ENCODE measurements at places on chromosomes 1 and 21. TPM values are rescaled to one million over a fixed set of nuclear protein-coding genes. Genes with fewer than 3 reads are reported as not detected.

Gene SYT2
- 2.0 TPM for polyA plus RNA-seq

Gene TNFRSF8
- 0.50 TPM for polyA plus RNA-seq

Gene KCND3
- 1.9 TPM for polyA plus RNA-seq

Gene SPRR2G
- polyA plus RNA-seq, result not detected

Gene S100A8
- 17.4 TPM for polyA plus RNA-seq

Gene GPR37L1
- 0.07 TPM for polyA plus RNA-seq

Gene CD5L
- not detected for polyA plus RNA-seq

Gene RASAL2
- 18.5 TPM for polyA plus RNA-seq

Gene F13B
- polyA plus RNA-seq, result 0.72 TPM

Gene SLC30A2
- polyA plus RNA-seq, result 5.3 TPM

Gene FAM151A
- polyA plus RNA-seq, result 15.3 TPM

Gene MYBPH
- polyA plus RNA-seq, result 0.21 TPM

Gene ARHGAP29
- polyA plus RNA-seq, result 74.7 TPM

Gene MANEAL
- polyA plus RNA-seq, result 3.6 TPM

- no peak for DNase-seq
Observed at GRCh38 chr1:57422271-57423134, 1.4 kb downstream of the DAB1 start.

DNA sequence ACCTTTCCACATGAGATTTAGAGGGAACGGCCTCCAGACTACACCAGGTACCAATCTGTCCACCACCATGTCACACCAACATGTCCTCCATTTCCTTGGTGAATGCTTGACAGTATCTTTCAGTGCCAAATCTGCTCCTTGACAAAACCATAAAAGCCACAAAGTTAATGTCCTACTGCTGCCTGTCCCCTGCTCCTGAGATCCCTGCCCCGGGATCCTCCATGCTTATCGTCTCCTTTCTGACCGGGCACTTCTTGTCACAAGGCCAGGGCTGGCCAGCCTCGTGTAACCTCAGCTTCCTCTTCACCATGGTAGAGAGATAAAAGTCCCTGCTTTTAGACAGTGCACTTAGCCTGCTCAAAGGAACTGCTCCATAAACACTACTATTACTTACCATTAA, 136.2 kb downstream of the NAV1 start:
- DNase-seq, result no peak

GRCh38 chr21:45280969-45281368, 6.7 kb downstream of the POFUT2 start:
- DNase-seq, result no peak

GRCh38 chr1:161440312-161440894, 64.9 kb upstream of the FCGR2A start:
- no peak for DNase-seq

- DNase-seq, result no peak
Observed at GRCh38 chr1:47211796-47212269, 20.2 kb downstream of the TAL1 start.

DNA sequence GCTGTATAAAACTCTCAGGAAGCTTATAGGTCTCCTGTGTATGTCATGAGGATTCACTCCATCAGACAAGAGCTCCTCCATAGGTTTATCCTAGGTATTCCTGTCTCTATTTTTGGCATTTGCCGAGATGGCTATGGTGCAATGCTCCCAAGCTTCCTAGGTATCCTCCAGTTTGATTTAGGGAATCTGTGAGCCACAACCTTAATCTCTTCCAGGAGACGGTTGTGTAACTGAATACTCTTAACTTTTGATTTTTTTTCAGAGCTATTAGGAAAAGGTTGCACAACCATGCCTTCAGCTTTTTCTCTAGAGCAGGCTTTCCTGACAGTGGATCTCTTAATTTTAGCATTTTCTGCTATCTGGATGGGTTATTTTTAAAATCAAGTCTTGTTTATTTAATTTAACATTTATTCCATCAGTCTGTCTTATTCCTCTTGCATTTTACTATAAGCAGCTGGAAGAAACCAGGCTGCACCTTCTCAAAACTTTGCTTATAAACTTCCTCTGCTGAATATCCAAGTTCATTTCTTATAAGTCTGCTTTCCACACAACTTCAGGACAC, 69.4 kb upstream of the BACE2 start:
- no peak for DNase-seq

GRCh38 chr1:19429611-19430010, 55.7 kb downstream of the CAPZB start:
- no peak for DNase-seq

- no peak for DNase-seq
Observed at GRCh38 chr1:25888426-25888987, 13.0 kb upstream of the PAQR7 start.

DNA sequence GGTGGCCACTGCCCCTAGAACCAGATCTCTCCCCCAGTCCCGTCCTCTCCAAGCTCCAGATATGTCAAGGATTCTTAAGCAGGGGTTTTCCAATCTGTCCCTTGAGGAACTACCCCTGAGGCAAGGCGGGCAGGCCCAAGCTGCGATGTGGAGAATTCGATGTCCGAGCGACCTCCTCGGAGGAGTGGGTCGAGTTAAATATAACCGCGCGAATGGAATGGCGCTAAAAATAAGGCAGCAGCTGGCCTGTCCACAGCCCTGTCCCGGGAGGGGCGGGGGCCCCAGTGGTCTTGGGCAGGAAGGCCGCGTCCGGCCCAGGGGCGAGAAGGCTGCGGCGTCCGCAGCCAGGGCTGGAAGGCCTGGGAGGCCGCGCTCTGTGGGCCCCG, 5.8 kb upstream of the FOXD3 start:
- DNase-seq, result no peak

DNA sequence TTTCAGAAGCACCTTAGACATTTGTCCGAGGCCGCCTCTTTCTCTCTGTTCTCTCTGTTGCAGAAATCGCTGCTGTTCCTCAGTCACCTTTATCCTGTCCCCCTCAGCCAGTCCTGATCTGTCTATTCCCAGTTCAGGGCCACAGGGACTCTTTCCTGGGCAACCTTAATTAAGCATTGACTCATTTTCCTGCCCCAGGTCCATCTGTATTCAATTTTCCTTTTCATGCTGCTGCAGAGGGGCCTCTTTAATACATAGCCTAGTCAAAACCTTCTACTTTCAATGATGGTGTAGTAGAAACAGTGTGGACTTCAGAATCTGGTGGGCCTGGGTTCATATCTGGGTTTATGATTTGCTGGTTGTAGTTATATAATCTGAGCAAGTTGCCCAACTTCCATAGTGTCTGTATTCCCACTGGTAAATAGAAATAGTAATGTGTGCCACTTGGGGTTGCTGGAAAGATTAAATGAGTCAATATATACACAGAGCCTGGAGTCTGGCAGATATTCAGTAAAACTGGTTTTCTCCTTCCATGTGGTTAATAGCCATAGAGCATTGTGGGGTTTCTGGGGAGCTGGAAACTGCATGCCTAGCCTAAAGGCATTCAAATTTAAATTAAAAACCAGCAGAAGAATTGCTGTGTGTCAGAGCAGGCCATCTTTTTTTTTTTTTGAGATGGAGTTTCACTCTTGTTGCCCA, 4.5 kb downstream of the TRAF5 start:
- DNase-seq, result no peak

GRCh38 chr1:214833178-214833756, 230.3 kb downstream of the CENPF start:
- no peak for DNase-seq

DNA sequence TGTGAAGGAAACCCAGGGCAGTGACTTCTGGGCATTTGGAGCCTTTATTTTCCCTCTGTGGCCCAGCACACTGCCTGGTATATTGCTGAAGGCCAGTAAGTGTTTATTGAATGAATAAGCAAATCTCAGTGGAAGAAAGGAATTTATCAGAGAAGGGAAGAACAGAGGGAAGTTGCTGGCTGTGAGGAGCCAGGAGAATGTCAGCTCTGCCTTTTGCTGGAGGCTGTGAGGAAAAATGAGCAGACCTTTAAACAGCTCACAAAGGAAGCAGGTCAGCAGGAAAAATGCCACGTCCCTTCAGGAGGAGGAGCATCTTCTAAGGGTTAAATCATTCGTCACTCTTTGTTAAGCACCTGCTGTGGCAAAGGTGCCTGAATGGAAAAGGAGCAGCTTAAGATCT, 75.9 kb downstream of the GIPC2 start:
- DNase-seq, result no peak

GRCh38 chr1:12577020-12577419, 41.0 kb downstream of the DHRS3 start:
- DNase-seq, result no peak

GRCh38 chr1:93720956-93721626, 39.5 kb upstream of the BCAR3 start:
- DNase-seq, result no peak

GRCh38 chr1:10631811-10632593, 157.3 kb downstream of the PEX14 start:
- no peak for DNase-seq

GRCh38 chr1:167683641-167684502, 37.9 kb upstream of the MPZL1 start:
- no peak for DNase-seq

GRCh38 chr1:17176306-17177061, 28.4 kb upstream of the PADI1 start:
- DNase-seq, result no peak

DNA sequence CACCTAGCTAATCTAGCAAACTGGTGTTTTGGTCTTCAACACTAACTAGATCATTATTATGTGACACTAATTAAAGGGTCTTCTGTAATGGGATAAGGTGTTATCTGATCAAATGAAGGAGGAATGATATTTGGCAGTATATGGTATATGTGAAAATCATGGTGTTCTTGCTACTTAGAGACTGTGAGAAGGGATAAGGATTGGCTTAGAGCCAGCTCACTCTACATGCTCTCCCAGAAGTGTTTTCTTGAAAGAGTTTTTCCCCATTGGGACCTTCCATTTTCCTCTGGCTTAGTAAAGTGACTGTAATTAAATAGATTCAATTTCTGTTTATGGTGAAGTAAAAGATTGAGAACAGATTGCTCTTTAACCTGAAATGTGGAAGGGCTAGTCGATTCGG, 71.2 kb upstream of the RGL1 start:
- DNase-seq, result no peak

DNA sequence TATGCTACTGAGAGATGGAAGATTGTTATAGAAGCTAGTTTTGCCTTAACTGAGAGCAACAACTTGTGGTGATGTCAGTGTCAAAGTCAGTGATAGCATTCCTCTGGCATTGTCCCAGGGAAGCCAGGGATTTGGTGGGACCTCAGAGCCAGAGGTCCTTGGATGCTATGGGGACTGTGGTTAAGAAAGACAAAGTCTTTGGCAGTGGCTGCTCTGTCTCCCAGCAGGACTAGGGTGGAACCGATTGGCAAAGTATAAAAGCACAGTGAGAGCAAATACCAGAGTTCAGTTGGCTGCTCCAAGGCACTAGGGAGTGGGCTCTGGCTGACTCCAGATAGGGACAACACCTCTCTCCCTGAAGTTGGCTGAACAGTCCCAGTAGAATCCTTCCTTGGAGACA, 104.8 kb downstream of the GDAP2 start:
- DNase-seq, result no peak

DNA sequence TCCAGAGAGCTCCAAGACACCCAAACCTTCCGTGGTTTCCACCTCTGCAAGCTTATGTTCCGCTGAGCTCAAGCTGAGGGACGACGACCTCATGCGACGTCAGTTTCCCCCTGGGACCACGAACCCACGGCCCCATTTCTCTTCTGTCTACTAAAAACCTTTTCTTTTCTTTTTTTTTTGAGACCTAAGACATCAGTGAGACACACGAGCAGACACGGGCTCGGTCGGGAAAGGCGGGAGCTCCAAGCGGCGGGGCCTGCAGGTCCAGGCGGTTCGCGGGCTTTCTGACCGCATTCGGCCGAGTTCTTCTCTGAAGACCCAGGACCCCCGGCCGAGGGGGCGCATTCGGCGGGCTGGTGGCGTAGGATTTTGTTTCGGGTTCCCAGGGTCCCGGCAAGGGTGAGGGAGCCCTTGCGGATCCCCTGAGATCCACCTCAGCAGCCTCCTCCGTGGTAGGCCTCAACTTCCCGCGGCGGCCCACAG, 402 bp downstream of the C21orf58 start:
- no peak for DNase-seq

- DNase-seq, result peak; percentile 41
Observed at GRCh38 chr1:39657923-39658485, 13.9 kb downstream of the NT5C1A start.

GRCh38 chr1:110492573-110492972, 26.4 kb downstream of the KCNA10 start:
- no peak for DNase-seq

GRCh38 chr1:25447547-25447946, 16.9 kb downstream of the MACO1 start:
- no peak for DNase-seq

- no peak for DNase-seq
Observed at GRCh38 chr1:1318131-1318652, 6.3 kb downstream of the INTS11 start.

DNA sequence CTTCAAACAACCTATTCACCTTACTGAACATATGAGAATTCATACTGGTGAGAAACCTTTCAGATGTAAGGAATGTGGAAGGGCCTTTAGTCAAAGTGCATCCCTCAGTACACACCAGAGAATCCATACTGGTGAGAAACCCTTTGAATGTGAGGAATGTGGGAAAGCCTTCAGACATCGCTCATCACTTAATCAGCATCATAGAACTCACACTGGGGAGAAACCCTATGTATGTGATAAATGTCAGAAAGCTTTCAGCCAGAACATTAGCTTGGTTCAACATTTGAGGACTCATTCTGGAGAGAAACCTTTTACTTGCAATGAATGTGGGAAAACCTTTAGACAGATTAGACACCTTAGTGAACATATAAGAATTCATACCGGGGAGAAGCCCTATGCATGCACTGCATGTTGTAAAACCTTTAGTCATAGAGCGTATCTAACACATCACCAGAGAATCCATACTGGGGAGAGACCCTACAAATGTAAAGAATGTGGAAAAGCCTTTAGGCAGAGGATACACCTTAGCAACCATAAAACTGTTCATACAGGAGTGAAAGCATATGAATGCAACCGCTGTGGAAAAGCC, 13.2 kb upstream of the EXO5 start:
- no peak for DNase-seq

- no peak for DNase-seq
Observed at GRCh38 chr1:78836726-78837125, 169.8 kb downstream of the ADGRL4 start.

DNA sequence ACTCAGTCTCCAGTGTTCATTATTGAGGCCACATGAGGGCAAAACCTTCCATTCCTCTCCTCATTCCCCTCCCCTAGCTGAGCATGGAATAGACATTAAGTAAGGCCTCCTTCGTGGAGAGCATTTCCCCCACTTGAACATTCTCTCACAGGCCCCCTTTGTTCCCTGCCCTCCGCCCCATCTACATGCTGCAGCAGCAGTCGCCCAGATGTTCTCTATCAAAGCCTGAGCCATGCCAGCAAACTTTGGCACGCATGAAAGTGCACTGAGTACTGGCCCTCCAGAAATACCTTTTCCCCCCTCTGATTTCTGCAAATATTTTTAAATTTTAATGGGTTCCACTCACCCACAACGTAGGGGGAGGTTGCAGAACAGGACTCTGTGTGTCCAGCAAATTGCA, 20.9 kb upstream of the GORAB start:
- DNase-seq, result no peak

DNA sequence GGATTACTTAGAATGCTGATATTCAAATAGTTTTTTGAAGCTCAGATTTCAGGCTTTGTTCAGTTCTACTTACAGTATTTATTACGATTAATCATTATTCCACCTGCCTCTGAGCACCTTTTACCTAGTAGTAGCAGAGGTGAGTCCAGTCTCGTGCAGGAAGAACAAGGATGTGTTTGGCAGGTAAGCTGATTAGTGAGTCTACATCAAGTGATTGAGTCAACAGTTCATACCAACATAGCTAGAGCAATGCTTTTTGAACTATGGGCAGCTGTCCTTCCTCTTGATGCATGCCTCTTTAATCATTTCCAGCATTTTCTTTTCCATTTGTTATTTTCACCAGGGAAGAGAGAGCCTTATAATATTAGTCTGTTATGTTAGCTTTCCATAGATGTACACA, 838.9 kb downstream of the USP25 start:
- no peak for DNase-seq
